ENCODE measurements at places on chromosomes 6 and 20.

DNA sequence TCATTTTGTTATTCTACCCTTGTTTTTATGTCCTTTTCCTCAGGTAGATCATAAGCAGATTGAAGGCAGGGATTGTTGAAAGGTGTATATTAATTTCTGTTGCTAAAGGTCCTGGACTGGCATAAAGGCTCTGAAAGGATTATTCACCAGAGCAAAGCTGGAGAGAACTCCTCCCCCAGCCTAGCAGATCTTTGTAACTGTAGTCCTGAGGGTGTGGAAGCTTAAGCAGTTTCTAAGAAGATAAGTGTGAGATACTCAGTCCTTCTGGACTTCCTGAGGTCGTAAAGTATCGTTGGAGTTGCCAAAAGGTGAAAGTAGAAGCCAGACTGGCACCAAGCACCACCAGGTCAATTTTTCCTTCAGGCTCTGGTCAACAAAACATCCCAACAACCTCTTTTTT, 24.2 kb downstream of the CGA start:
- ATAC-seq, result no peak

GRCh38 chr6:45467853-45468252, 90.1 kb upstream of the SUPT3H start:
- peak; percentile 95 for ATAC-seq

DNA sequence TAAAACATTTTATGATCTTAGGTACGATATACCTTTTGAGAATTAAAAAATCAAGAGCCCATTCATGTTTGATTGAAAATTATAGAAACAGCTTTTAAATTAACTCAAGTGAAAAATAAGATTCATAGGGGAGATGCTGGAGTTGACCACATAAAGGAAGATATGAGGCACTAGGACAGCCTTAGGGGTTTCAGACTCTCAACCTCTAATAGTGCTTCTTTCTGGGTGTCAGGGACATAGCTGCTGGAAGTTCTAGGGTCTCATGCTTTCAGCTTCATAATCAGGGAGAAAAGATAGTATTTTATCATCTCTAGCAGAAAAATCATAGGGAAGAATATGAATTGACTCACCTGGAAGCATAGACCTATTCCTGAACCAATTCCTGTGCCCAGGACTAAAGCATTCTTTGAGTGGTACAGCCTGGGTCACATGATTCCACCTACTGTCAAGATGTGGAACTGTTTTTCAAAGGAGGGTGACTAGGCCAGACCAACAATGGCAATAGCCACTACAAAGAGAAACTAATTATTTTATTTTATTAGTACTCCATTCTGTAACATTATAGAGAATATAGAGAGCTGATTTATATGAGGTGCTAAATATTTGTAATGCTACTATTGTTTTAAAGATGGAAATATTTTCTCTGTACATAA, 27.8 kb upstream of the CENPW start:
- ATAC-seq, result no peak

- ATAC-seq, result peak; percentile 15
Measured at GRCh38 chr20:48777005-48777404, 50.8 kb downstream of the PREX1 start.

DNA sequence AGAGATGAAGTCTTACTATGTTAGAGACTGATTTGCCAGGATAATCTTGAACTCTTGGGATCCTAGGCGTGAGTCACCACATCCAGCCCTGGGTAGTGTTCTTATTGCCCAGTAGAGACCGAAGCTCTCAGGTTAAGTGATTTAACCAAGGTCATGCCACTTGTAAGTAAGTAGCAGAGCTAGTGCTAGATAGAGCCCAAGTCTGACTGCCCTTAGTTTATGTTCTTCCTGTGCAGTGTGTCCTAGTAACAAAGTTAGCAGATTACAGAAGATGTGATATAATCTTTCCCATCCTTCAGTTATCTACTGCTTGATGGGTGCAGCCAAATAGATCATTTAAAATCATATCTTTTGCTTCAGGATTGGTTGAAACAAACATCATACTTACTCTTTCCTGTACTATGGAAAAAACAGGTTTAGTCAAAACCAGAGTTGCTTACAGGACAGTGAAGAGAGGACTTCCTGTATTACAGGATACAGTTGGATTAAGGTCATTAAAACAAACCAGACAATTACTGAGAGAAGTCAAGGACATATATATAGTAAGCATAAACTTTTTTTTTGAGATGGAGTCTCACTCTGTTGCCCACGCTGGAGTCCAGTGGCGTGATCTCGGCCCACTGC, 9.5 kb upstream of the PABPC1L start:
- peak; percentile 87 for ATAC-seq

- ATAC-seq, result no peak
Measured at GRCh38 chr6:149202100-149202499, 115.4 kb upstream of the TAB2 start.

- ATAC-seq, result no peak
Measured at GRCh38 chr20:57880571-57880892, 170.7 kb upstream of the PMEPA1 start.

DNA sequence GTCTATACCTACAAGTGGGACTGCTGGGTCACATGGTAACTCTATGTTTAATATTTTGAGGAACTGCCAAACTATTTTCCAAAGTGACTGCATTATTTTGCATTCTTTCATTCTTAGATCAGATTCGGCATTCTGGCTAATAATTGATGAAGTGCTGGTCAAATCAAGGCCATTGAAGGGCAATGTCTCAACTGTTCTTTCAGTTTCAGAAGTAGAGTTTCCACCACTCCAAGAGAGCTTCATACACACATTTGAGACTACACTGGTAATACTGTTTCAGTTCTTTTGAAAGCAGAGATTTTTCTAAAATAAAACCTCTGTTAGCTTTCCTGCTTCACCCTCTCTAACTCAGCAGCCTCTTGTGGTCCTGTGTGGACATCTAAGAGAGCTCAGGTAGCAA, 154.5 kb downstream of the CFAP61 start:
- no peak for ATAC-seq

GRCh38 chr6:122800906-122801305, 11.8 kb downstream of the SMPDL3A start:
- no peak for ATAC-seq

DNA sequence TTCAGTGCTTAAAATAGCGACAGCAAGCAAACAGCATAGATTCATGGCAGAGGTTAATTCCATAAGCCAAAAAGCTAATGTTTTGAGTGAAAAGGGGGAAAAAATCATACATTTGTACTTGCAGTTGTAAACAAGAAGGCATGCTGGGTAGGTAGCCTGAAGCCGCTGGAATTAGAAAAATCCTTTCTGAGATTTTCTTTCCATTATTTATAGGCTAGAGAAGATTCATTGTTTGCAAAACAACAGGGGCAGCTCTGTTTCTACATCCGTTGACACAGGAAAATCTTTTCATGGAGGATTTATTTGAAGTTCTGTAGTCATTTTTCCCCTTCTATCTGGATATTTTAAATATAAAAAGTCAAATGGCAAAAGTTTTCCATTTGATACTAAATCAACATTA, 843.9 kb downstream of the QKI start:
- no peak for ATAC-seq

DNA sequence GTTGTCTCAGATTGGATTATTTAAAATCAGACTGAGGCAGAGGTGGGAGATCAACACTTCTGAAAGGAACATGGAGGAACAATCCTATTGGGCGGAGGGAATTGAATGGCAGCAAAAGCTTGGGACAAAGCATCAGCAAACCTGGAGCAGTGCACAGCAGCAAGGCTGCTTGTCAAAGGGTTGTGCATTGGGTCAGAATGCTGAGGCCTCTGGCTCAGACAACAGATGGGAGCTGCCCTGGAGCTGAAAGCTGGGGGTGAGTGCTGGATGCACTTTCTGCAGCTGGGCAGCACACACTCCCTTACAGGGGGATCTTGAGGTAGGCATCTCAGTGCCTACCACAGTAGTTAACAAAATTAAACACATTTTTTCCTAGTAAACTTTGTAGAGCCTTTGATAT, 634.4 kb upstream of the MMS22L start:
- no peak for ATAC-seq

DNA sequence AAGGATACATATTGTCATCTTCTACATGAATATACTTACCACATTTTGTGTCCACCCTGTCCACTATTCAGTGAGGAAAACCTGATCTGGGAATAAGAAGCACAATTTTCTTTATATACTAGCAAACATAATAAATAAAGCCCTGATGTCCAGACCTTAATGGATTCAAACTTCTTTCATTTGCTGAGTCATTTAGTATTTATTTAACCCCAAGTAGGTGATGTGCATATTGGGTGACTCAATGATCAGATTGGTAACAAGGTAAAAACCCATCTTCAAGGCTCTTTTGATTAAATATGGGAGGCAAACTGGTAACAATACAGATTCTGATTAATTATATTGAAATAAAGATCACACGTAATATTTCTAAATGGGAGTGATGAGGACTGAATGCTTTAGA, 1159.8 kb upstream of the EYS start:
- ATAC-seq, result no peak

DNA sequence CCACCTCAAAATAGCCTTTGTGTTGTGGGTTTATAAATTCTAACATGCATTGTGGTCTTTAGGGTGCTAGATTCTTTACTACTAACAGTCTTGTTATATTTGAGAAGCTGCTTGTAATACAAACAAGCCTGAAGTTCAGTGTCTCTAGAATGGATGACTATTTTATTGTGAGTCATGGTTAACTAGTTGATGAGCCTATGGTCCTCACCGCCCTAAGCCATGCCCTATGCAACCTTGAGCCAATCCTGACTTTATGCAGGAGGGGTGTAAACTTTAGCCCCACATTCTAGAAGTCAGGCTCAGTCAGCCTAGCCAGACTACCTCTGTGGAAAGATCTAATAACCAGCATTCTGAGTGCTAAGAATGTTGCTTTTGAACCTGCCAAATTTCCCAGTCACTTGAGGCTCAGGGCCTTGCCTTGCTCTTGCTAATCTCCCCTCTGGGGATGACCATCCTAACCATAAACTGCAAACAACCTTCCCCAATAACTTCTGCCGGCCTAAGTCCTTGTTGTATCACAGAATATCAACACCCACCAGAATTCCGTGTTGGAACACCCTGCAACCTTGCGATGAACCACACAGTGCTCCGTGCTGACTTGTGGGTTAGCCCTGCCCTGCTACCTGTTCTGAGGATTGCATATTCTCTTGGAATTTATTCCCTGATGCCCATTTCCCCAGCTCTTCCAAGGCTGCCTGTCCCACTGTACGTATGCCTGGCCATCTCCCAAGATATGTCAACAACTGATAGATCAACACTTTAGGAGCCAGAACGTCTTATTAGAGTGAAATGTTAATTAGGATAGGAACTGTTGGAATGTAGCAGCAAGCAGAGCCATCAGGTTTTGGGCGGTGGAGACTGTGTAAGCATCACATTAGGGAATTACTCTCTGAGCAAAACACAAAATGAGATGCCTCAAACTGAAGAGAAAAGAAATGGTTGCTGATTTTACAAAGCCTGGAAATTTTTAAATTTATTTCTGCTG, 71.7 kb upstream of the CEP85L start:
- ATAC-seq, result no peak

GRCh38 chr6:56193846-56194245, 53.5 kb downstream of the COL21A1 start:
- no peak for ATAC-seq

DNA sequence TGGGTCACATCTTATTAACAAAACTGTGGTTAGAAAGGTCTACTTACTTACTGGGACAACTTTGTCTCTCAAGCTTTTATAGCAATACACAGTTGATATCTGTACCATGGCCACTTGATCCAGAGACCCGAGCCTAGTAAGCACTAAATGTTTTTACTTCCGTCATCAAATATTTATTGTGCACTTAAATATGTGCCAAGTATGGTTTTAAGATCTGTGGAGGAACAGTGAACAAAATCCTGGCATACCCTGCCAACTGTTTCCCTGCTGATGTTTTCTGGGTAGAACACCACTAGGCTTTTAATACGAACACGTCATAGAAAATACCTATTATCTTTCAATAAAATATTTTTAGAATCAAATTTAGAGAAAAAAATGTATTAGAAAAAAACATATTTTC, 574.8 kb downstream of the HACE1 start:
- ATAC-seq, result no peak

GRCh38 chr6:11143394-11144371, 32.2 kb upstream of the ERVFRD-1 start:
- ATAC-seq, result peak; percentile 27

DNA sequence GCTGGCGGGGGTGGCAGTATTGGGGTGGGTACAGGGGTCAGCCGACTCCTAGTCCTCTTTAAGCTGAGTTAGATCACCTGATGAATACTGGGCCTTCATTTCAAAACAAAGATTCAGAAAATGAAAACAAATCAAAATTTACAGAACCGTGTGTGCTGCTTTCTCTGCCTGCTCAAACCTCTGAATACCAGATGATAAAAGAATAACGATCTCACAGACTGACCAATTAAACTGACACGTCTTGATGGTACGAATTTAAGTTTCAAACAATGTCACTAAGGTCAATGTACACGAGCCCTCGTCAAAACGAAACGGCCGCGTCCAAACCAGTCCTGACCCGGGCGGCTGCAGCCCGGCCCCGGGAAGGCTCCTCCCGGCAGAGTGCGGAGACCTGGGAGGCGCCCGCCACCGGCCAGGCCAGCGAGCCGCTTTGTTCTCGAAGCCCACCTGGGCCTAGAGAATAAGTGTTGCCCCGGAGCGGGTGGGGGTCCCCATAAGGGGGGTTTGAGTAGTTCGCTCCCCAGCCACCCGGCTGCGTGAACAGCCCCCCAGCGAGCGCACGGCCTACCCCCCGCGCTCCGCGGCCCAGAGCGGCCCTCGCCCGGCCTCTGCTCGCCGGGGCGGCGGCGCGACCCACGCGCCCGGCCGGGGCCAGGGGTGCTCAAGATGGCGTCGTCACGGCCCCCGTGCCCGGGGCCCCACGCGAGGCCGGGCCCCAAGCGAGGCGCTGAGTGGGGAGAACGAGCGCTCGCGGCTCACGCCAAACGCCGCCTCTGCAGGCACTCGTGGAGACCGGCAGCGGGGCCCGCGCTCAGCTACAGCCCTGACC, 728 bp downstream of the PSMA7 start:
- peak; percentile 6 for ATAC-seq

- ATAC-seq, result no peak
Measured at GRCh38 chr6:107128577-107128976, 13.3 kb upstream of the BEND3 start.

- ATAC-seq, result peak; percentile 51
Measured at GRCh38 chr20:3922983-3923339, 33.8 kb downstream of the PANK2 start.

- ATAC-seq, result no peak
Measured at GRCh38 chr20:32461836-32462600, 103.9 kb downstream of the ASXL1 start.

DNA sequence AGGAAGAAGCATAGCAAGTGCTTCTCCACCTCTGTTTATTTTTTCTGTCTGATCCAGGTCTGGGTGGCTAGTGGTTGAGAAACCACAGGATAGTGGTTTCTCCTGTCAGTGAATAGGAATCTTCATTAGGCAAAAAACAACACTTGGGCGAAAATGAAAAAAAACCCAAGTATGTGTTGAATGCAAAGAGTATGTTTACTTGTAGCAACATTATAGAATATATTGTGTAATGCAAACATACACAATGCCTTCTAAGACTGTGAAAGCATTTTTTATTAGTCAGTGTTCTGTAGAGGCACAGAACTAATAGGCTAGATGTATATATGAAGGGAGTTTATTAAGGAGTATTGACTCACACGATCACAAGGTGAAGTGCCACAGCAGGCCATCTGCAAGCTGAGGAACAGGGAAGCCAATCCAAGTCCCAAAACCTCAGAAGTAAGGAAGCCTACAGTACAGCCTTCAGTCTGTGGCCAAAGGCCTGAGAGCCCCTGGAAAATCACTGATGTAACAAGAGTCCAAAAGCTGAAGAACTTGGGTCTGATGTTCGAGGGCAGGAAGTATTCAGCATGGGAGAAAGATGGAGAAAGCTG, 111.1 kb downstream of the UST start:
- no peak for ATAC-seq

All from activated T-helper 17 cell treated with anti-CD3 and anti-CD28 coated beads, Interleukin-2, amount 50 U/mL, for 72 hours (primary cell).